ENCODE measurements at places on chromosomes 11 and 22. TPM values are rescaled to one million over a fixed set of nuclear protein-coding genes. Genes with fewer than 3 reads are reported as not detected.
A peak's percentile ranks its signal among the peaks of the same experiment; 100 is the strongest.

GRCh38 chr11:14500181-14500651, 605 bp upstream of the COPB1 start:
- DNase-seq: peak; percentile 75

- no peak for DNase-seq
These were observed 184.9 kb downstream of the SBF2 start for GRCh38 chr11:10108915-10109680.

DNA sequence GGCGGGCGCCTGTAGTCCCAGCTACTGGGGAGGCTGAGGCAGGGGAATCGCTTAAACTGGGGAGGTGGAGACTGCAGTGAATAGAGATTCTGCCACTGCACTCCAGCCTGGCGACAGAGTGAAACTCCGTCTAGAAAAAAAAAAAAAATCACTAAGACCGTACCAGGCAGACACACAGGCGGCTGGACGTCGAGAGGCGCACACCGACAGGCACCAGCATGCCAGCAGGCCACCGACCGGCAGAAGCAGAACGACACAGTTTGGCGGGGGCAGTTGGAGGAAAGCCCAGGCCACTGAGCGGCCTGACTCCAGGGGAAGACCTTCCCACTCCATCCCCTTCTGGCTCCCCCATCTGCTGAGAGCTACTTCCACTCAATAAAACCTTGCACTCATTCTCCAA, 17.5 kb downstream of the OR10D3 start:
- no peak for DNase-seq

DNA sequence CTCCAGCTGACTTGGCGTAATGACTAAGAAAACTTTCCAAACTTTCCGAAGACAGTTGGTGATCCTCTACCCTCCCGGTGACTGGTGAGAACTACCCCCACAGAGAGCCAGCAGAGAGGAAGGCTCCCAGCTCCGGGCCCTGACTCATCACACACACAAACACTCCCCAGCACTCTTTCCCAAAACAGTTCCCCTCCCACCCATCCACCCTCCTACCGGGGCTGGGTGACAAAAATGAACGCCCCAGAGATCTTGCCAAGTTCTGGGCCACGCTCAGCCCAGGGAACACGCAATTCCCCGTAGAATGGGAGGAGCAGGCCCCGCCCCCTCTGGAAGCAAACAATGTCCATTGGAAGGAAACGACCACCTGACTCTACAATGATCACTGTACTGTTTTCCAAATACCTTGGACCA, 21.3 kb upstream of the JAM3 start:
- DNase-seq: no peak

DNA sequence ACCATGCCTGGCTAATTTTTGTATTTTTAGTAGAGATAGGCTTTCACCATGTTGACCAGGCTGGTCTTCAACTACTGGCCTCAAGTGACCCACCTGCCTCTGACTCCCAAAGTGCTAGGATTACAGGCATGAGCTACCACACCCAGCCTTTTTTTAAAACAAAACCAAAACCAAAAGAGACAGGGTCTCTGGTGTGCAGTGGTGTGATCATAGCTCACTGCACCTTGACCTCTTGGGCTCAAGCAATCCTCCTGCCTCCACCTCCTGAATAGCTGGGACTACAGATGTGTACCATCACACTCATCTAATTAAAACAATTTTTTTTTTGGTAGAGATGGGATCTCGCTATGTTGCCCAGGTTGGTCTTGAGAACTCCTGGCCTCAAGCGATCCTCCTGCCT, 77.7 kb downstream of the PTPRJ start:
- DNase-seq: no peak

DNA sequence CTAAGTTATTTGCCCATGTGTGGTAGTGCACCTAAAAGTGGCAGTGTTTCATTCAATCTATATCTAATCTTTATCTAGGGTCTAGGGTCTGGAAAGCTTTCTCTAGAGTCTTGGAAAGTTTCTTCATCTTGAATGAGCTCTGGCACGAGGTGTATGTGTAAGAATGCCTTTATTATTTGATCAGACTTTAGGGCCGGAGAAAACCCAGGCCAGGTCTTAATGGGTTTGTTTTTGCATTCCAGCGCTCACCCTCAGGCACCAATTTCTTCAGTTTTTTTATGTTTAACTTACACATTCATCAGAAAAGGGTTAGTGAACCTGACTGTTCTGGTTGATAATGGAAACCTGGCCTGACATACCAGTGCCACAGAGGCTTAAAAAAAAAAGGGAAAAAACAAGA, 68.3 kb upstream of the SLN start:
- no peak for DNase-seq

DNA sequence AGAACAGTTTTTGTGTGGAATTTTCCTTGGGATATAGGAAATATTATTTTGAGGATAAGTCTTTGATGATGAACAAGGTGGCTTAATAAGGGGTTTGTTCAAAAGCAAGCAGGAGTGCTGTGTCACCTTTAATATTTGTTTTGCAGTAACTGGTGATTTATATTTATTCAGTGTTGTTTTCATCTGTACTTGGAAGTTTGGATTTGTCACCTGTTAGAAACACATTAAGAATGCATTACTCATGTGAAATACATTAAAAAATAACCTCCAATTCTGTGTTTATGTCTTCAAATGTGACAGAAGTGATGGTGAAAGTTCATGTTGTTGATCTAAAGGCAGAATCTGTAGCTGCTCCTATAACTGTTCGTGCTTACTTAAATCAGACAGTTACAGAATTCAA, 70.5 kb downstream of the DKK3 start:
- no peak for DNase-seq

RGL4 gene
- not detected for total RNA-seq

CYB5R3 gene
- 87.8 TPM for total RNA-seq

OR51L1 gene
- total RNA-seq: not detected

All from HT-29 (cell line).